ENCODE measurements at places on chromosomes 7 and 10.

DNA sequence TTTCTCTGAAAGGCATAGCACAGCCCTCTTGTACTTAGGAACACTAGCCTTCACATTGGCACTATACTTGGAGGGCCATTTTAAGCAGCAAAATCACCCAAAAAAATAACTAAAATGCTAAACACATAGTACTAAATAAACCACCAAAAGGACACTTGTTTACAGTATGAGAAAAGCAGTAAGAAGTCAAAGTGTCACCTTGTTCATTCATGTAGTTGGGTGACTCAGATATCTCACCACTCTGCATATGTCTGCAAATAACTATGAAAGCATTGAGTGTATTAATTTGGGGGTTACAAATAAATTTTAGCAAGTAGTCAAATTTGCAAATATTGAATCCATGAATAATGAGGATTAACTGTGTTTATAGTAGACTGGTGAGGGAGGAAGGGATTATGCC is 107.6 kb downstream of the ELAPOR2 start:
- DNase-seq = no peak

DNA sequence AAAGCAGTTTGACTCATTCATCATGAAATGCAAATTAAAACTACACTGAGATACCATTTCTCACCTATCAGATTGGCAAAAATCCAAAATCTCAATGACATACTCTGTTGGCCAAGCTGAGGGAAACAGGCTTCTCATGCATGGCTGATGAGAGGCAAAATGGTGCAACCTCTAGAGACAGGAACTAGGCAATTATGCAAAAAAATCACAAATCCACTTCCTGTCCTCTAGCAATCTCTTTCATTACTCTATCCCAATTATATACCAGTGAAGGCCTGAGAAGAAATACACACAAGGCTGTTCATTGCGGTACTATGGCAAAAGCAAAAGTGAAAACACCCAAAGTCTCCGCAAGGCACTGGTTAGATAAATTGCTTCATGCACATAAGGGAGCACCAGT is 25.9 kb upstream of the PTPRN2 start:
- DNase-seq = no peak

DNA sequence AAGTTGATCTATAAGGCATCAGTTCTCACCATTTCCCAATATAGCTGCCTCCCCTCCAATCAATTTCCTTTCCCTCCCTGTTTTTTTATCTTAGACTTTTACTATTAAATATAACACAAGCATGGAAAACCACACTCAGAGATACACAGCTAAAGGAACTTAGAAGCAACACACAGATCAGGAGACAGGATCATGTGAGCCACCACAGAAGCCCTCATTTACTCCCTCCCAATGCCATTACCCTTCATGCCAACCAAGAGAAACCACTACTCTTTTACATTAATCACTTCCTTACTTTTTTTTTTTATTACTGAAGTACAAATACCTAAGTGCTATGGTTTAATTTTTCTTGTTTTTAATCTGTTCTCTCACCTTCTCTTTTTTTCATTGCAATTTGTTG is 33.0 kb downstream of the COG5 start:
- DNase-seq = no peak

GRCh38 chr7:100475549-100475948 is 3.5 kb downstream of the TSC22D4 start:
- DNase-seq = no peak

GRCh38 chr10:89706011-89706410 is 4.6 kb downstream of the KIF20B start:
- no peak for DNase-seq

GRCh38 chr7:155922067-155922816 is 110.0 kb upstream of the SHH start:
- DNase-seq = no peak

- DNase-seq = no peak
Observed at GRCh38 chr7:14258441-14258840, 269.0 kb upstream of the ETV1 start.

DNA sequence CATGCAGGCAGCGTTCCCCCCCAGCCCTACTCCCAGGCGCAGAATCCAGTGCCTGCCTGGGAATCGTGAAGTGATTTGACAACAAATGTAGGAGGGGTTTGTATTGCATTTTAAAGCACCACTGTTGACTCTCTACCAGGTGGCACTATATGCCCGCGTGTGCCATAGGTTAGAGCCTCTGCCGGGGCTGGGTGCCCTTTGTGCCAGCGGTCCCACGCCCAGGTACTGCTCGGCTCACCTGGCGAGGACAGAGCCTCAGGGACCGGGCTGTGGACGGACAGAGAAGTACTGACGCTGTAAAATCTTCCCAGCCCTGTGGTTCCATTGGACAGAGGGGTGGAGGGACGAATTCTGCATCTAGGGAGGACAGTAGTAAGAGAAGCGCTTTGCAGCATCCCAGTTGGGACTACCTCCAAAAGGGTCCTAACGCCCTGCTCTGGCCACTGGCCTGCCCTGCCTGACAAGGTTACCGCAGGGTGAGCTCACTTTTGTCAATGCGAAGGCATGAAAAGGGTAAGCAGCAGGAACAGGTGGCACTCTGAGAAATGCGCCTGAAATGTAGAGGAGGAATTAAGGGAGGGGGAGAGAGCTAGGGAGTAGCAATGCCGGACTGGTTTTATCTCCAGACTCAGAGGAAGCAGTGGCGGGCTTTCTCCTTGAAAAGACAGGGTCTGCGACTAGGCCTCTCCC is 788 bp upstream of the CACNA2D1 start:
- DNase-seq = no peak

DNA sequence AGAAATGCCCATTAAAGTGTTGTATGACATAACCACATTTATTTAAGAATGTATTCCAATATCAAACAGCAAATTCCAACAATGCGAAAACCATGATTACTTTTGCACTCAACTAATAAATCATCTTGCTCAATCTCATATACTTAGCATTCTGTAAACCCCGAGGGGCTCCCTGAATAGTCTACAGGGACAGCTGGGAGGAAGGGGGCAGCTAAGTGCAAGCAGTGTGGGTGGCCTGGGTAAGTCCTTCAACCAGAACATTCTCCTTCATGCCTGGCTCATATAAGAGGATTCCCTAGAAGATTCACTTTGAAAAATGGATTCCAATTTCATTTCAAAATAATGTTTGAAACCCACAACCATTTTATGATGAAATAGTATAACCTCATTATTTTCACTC is 355.5 kb downstream of the CDC14C start:
- DNase-seq = no peak

DNA sequence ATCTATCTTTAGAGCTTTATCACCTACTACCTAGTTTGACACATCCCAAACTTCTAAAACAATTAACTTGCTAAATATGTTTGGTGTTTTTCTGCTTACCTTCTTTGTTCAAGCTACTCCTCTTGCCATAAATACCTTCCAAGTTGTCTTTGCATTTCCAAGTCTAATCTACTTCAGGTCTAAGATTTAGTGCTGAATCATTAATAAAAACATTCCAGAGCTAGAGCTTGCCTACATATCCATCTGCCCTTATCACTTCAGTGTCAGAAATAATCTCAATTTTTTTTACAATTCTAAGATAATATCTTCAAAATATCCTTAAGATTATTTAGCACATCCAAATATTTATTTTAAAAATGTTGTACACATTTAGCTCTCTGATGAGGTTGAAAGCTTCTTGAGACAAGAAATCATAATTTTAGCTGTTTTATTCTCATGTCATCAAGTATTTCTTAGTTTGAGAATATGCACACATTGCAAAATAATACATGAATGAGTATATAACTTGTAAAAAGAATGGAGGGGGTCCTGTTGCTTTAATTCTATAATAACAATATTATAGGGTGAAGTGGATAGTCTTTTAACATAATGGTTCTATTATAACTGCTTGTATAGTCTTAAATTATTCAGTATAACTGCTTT is 466.3 kb downstream of the SEMA3D start:
- DNase-seq = no peak

- no peak for DNase-seq
Observed at GRCh38 chr10:120818301-120818700, 32.9 kb upstream of the WDR11 start.

GRCh38 chr10:101397140-101397539 is 43.2 kb downstream of the BTRC start:
- no peak for DNase-seq

DNA sequence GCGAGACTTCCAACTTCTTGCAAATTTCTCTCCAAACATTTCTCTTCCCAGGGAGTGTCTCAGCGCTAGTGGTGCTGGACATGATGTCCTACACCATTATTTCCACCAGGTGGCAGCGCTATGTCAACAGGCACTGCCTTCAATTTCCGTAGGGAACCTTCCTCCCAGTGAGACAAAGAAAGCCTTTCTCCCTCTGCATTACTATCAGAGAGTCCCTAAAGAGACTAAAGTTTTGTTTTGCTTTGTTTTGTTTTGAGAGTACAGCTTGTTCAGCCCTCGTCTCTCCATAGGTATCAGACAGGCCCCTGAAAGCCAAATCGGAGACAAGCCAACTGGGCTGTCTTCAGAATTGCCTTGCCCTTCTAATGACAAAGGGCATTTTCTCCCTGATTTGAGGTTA is 44.2 kb upstream of the GGCT start:
- DNase-seq = no peak

GRCh38 chr10:17049195-17049594 is 80.4 kb downstream of the CUBN start:
- DNase-seq = no peak

- DNase-seq = no peak
Observed at GRCh38 chr10:78852466-78853240, 216.1 kb upstream of the ZMIZ1 start.

GRCh38 chr10:34768261-34768971 is 46.7 kb downstream of the PARD3 start:
- no peak for DNase-seq

GRCh38 chr10:31320550-31321211 is 1.7 kb downstream of the ZEB1 start:
- DNase-seq = peak; percentile 68

- no peak for DNase-seq
Observed at GRCh38 chr10:64346389-64346788, 825.2 kb downstream of the REEP3 start.

GRCh38 chr10:31350891-31351290 is 31.9 kb downstream of the ZEB1 start:
- no peak for DNase-seq

DNA sequence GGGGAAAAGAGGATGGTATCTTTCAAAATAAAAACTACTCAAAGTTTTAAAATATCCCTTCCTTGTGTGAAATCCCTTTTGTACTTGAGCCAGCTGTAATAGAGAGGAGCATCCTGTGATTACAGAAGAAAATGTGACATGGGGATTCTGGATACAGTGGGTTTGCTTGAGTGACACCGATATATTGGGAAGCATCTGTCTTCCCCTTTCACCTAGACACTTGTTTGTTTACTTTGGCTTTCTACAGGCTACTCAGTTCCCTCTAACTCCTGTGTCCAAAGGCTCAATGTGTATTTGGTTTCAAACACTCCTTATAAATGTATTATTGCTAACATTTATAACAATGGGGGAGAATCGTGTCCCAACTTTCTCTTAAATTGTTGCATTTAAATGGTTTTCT is 24.4 kb downstream of the CPED1 start:
- no peak for DNase-seq

DNA sequence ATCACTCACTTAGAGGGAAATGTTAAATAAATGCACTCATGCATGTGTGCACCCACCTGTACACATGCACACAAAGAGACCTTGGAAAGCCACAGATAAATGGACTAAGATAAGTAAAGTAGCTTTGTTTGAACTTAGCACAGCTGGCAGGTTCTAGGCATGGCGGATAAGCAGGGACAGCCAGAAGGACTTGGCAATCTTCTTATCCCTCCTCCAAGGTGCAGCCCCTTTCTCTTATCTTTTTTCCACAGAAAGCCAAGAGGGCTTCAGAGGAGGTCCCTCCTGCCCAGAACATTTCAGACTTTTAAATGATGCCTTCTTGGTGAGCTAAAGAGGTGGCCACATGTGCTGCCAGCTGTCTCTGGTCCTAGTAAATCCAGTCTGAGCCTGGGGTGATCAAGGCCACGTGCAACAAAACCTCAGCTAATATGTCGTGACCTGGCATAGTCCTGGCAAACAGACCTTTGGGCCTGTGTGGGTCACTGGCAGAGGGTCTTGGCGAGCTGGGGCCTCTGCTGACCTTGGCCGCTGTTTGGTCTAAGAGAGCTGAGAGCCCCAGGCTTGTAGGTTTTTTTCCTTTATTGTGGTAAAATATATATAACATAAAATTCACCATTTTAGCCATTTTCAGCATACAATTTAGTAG is 43.2 kb upstream of the SLC35B4 start:
- DNase-seq = no peak

DNA sequence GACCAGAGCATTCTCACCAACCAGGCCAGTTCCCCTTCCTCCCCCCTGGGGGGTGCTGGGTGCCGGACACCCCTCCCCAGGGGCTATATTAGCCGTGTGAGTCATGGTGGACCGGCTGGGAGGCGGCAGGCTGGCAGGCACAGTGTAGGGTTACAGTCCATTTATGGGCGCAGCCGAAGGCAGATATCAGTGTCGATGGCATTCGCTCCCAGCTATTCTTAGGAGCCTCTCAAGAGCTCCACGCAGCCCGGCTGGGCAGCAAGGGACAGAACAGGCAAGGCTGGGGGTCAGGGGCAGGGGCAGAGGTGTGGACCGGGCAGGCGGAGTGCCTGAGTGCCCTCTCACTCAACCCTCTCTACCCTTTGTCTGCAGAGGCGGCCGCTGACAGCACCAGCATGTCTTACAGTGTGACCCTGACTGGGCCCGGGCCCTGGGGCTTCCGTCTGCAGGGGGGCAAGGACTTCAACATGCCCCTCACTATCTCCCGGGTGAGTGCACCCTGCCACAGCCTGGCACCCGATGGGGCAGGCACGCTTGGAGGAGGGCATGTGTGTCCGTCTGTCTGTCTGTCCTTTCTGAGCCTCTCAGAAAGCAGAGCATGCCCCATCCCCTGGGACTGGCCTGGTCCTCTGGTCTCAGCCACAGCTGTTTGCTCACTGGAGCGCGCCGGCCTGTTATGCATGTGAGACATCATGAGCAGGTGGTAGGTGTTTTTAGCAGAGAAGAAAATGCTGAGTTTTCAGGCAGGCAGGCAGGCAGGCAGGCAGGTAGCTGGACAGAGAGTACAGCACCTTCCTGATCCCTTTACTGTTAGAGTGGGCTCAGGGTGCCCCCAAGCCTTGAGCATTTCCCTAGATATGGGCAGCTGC is at the start of gene LDB3:
Gene LDB3 (plus strand): TSS at position 215 of the 869 bp plus-strand sequence. CDS start 181 bp downstream, at position 396.
- DNase-seq = no peak

GRCh38 chr10:23368816-23369640 is 24.4 kb upstream of the C10orf67 start:
- no peak for DNase-seq

- DNase-seq = no peak
Observed at GRCh38 chr10:45514291-45515270, 140.6 kb downstream of the ALOX5 start.

GRCh38 chr10:11869743-11870460 is 46.7 kb downstream of the PROSER2 start:
- DNase-seq = no peak
